ENCODE measurements at places on chromosomes 6 and 20.

- no peak for DNase-seq
These were observed 9.3 kb downstream of the GFRA4 start for GRCh38 chr20:3653921-3654320.

DNA sequence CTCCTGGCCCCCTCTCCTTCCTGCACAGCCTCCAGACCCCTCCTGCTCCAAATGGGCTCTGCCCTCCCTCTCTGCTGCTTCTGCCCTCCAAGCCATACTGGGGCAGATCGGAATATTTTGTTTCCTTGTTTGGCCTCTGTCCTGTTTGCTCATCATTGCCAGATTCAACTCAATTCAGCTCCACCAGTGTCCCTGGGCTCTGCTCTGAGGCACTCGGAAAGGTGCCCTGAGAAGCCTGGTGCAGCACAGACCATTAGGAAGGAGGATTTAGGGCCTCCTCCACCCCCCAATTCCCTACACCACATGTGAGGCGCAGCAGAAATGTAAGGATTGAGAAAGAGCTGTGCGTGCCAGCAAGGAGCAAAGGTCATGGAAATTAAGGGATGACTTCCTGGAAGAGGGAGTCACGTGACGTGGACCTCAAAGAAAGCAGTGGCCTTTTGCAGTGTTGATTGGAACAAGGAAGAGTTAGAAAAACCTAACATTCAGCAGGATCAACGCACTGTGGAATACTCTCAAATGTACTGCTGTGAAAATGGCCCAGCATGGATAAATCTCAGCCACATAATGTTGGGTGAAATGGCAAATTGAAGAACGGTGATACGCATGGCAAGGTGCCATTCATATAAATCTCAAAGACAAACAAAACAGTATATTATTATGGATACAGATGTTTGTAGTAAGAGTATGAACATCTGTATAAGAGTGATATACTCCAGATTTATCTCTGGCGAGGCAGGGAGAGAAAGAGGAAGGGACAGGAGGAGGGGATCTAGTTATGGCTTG lies 229.5 kb upstream of the RNF24 start:
- no peak for DNase-seq

GRCh38 chr6:20242397-20242796 lies 30.1 kb upstream of the MBOAT1 start:
- no peak for DNase-seq

DNA sequence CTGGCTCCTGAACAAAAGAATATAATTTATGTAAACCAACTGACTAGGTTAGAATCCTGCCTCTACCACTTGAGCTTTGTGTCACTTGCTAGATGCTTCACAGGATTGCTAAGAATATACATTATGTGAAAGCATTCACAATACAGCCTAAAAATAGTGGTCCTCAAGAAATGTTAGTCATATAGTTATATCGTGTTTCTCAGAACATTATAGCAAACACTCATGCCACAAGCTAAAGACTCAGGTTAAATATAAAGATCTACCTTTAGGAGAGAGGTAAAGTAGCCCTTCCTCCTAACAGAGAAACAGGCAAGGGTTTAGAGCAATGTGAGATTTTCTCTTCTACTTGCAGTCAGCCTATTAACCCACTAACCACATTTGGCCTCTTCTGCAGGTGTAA lies 17.8 kb upstream of the ALDH8A1 start:
- no peak for DNase-seq

DNA sequence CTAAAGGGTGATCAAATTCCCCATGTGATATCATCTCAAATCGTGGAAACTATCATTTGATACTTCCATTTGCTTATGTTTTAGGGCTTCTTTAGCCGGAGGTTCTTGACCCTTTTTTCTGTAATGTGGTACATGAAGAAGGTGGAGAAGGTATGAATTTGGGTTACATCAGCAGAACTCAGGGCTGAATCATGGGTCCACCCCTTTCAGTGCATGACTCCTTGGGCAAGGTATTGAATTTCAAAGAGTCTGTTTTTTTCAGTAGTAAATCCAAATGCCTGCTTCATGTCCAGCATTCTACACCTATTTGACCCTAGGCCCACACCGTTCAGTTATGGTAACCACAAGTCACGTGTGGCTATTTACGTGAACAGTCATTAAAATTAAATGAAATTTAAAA lies 30.6 kb upstream of the QKI start:
- DNase-seq: no peak

DNA sequence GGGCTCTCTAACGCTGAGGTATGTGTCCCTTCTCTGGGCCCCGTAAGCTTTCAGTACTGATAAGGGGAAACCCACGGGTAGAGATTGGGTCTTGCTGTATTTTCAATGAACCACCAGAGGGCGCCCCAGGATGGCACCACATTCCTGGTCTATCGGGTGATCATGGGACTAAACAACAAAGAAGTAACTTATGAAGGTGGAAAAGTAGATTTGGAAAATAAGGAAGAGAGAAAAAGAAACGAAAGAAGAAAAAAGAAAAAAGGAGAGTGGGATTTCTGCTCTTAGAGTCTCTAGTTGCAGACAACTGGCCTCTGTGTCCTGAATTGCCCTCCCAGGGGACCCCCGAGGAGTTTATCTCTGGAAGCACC lies 93.8 kb downstream of the GMPR start:
- DNase-seq: peak; percentile 28

DNA sequence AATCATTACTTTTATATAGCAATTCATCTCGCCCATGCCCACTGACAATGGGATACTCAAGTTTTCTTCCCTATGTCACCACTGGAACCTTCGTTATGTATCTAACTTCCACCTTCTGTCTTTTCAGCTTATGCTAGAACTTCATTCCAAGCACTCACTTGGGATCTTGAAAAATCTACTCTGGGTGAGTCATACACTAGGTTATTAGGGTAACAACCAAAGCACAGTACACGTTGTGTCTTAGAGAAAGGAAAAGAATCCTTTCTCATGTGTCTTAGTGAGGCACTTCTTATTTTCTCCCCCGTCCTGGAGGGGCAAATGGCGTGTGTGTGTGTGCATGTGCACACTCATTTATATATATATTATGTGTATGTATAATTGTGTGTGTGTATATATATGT lies 18.3 kb upstream of the FAM162B start:
- DNase-seq: no peak

- DNase-seq: no peak
These were observed 33.2 kb upstream of the SNX9 start for GRCh38 chr6:157789861-157790260.

DNA sequence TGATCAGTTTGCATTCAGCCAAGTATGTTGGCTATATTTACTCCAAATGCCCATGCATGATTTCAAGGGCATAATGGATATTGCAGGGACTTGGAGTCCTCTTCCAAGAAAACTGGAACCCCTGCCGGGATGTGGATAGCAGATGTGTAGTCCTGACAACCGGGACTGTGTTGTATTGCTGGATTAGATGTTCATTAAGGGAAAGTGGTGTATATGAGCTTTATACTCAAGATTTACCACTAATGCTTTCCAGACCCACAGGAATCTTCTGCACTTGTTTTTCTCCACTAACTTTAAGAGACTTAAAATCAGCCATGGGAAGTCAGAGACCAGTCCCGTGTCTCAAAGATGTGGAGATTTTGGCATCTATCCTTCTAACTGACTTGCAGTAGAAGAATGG lies 770.9 kb downstream of the HDGFL1 start:
- DNase-seq: no peak

DNA sequence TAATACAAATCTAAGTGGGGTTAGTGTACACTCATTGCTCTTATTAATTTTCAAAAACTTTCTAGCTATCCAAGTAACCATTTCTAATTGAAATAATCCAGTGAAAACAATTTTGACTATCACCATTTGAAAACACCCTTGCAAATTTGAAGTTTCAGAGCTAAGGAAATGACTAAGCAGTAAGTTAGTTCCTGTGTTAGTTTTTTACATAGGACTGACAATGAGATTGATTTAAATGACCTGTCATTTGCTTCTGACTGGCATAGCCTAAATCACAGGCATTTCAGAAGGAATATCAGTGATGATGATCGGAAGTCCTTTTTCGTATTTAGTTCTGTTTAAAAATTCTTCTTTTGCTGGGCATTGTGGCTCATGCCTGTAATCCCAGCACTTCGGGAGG lies 27.0 kb downstream of the STK4 start:
- no peak for DNase-seq

GRCh38 chr6:134071846-134072245 lies 19.4 kb upstream of the SLC2A12 start:
- no peak for DNase-seq

- no peak for DNase-seq
These were observed 9.8 kb upstream of the AKAP7 start for GRCh38 chr6:131125431-131125830.

DNA sequence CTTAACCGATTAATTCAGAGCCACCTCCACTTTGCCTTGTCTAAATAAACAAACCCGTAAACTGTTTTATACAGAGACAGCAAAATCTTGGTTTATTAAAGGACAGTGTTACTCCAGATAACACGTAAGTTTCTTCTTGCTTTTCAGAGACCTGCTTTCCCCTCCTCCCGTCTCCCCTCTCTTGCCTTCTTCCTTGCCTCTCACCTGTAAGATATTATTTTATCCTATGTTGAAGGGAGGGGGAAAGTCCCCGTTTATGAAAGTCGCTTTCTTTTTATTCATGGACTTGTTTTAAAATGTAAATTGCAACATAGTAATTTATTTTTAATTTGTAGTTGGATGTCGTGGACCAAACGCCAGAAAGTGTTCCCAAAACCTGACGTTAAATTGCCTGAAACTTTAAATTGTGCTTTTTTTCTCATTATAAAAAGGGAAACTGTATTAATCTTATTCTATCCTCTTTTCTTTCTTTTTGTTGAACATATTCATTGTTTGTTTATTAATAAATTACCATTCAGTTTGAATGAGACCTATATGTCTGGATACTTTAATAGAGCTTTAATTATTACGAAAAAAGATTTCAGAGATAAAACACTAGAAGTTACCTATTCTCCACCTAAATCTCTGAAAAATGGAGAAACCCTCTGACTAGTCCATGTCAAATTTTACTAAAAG lies 2.7 kb downstream of the FOXC1 start:
- DNase-seq: no peak

- no peak for DNase-seq
These were observed 111.1 kb upstream of the DUSP22 start for GRCh38 chr6:181049-181654.

GRCh38 chr20:3681931-3682781 lies at the start of gene ADAM33:
Gene ADAM33, minus strand, starts transcription at chr20:3682010. Its CDS starts 6 bp downstream, at chr20:3682004.
- no peak for DNase-seq

DNA sequence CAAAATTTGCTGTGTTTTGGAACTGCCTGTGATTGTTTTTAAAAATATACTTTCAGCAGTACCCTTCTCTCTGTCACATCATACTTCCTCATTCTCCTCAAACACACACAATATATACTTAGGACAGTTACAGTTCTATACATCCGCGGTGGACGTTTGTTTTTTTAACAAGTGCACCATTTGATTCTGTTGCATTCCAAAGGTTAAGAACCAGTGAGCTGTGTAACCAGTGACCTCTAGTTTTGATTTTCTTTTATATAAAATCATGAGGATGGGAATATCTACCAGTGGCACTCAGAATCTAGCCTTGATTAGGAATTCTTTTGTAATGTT lies 152.8 kb downstream of the CARMIL1 start:
- DNase-seq: no peak

GRCh38 chr6:115986026-115986425 lies 74.7 kb downstream of the FRK start:
- DNase-seq: no peak

DNA sequence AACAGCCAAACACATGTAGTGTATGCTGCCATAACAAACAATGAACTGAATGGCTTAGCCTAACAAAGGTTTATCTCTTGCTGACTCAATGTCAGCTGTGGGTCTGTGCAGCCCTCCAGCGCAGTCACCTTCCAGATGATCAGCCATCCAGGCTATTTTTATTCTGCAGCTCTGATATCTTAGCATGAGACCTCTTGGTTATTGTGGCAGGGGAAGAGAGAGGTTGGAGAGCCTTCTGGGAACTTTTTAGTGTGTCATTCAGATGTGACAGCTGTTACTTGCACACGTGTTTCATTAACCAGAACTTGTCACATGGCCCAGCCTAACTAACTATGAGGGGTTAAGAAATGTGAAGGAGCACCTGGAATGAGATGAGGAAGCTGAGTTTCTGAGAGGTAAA lies 202.5 kb downstream of the DHX35 start:
- no peak for DNase-seq

- DNase-seq: no peak
These were observed 27.5 kb downstream of the PLEKHG1 start for GRCh38 chr6:150627154-150627553.

GRCh38 chr6:2793534-2794151 lies 28.4 kb downstream of the WRNIP1 start:
- peak; percentile 6 for DNase-seq

GRCh38 chr20:39738651-39739050 lies 776.5 kb downstream of the DHX35 start:
- no peak for DNase-seq

All from NCI-H345 (cell line).